ENCODE measurements at places on chromosomes 5 and 9. TPM values are rescaled to one million over a fixed set of nuclear protein-coding genes. Genes with fewer than 3 reads are reported as not detected.

- no peaks in the 10 kb centered on the region for H3K36me3 ChIP-seq
- peaks cover 6% of the 10 kb centered on the region for H3K4me1 ChIP-seq
- no peak overlapping the region for H3K4me3 ChIP-seq
- no peaks in the 10 kb centered on the region for H3K27me3 ChIP-seq
Measured at GRCh38 chr5:35476036-35476435, 141.6 kb upstream of the SPEF2 start.

DNA sequence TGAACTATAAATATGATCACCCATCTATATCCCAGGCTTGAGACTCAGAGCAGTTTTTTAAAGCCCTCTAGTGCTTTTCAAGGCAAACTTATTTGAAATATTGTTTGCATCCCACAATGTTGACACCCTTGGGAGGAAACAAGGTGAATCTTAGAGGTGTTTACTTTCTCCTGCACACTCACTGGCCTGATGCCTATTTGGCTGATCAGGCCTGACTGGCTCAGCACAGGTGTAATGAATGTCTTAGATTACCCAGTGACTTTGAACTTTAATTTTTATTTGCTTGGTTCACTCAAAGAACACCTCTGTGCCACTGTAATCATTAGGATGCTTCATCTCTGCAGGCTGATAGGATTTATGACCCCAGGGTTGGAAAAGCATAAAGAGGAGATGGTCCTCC lies 158.3 kb downstream of the KCTD16 start:
- H3K27ac ChIP-seq, result no peak overlapping the region
- no peaks in the 10 kb centered on the region for H3K4me1 ChIP-seq
- no peak for DNase-seq
- no peaks in the 10 kb centered on the region for H3K36me3 ChIP-seq
- no peak overlapping the region for H3K4me3 ChIP-seq

DNA sequence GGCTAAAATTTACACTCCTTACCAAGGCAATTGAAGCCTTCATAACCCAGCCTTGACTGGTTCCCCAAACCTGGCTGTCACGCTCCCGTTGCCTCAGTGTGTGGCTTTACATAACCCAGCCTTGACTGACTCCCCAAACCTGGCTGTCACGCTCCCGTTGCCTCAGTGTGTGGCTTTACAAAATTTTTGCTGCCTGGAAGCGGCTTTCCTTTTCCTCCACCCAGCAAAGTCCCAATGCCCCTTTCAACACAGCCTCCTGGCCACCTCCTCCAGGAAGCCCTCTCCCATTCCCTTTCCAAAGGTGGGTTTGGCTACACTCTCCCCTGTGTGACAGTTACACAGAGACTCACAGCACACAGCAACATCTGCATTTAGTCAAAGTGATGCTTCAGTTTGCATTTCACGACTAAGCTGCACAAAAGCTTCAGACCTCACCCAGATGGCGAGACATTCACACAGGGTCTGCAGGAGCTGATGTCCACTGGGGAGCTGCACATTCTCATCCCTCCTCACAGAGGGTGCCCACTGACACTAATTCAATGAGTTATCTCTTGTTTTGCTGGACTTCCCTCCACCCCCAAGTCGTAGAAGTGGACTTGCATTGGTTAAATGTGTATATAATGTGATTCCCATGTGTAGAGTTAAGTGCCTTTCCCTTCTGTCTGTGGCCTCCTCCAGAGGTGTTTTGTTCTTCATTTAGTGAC lies 156.6 kb upstream of the PHYKPL start:
- H3K4me1 ChIP-seq, result no peaks in the 10 kb centered on the region
- no peaks in the 10 kb centered on the region for H3K36me3 ChIP-seq
- no peak overlapping the region for H3K27ac ChIP-seq
- no peaks in the 10 kb centered on the region for H3K27me3 ChIP-seq
- H3K4me3 ChIP-seq, result no peak overlapping the region

The ROR2 gene
- not detected for total RNA-seq

All from CD8-positive, alpha-beta memory T cell (primary cell).